Naive thymus-derived CD4-positive, alpha-beta T cell (primary cell): ENCODE measurements at places on chromosomes 4 and X.
A peak's percentile ranks its signal among the peaks of the same experiment; 100 is the strongest.

GRCh38 chrX:39814391-39814790, 283.4 kb downstream of the BCOR start:
- peak; percentile 27 for DNase-seq

- no peak for DNase-seq
Observed at GRCh38 chr4:108685036-108685686, 34.8 kb downstream of the OSTC start.

- no peak for DNase-seq
Observed at GRCh38 chr4:53050361-53050774, 188.3 kb downstream of the RASL11B start.

DNA sequence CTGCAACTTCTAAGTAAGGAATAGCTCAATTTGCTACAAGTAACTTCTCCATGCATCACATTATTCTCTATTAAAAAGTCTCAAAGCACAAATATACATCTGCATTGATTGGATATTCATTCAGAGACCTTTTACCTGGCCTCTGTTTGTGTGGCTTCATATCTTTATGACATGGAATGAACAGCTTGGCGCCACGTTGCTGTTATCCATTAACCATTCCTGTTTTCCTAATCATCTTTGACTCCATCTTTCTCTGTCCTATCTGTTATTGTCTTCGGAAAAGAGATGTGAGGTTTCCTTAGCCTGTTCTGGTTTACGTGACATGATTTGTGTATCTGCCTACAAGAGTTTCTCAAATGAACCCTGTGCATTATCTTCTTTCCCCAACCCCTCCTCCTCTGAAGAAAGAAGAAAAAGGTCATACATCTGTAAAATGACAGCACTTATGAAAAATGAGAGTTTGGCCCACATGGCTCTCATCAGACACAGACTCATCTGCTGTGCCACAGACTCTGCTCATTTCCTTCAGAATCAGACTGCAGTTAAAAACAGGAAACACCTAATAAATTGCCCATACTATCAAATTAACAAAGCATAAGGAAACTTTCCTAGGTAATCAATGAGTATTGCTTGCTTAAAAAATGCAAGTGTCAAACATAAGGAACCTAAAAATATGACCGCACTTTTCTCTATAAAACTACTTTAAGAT, 347.6 kb upstream of the FAM241A start:
- DNase-seq: no peak

DNA sequence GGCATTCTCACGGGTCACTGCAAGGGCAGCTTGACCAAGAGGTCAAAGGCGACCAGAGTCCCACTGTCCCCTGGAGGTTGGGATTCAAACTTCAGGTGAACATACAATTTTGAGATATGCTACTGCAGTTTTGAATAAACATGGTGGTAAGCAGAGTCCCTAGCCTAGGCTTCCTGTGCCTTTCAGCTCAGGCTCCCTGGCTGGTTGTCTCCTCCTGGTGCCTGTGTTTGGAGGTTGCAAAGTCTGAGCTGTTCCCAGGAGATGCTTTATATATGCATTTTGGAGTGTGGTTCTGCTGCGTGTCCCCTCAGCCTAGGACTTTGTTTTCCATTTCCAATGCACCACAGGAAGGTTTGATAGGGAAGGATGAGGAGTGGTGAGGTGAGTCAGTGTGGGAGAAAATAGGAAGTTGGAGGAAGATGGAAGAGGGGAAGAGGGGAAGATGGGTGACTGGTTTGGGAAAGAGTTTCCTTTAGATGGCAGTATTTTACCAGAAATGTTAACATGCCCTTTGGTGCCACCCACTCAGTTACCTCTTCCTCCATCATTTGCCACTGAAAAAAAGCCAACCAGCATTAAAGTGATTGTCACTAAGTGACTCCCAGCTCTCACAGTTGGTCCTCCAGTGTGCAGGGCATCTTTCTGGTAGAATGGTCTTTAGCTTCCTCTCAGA, 211.7 kb upstream of the AGTR2 start:
- no peak for DNase-seq
